ENCODE measurements at places on chromosomes 16 and 17. TPM values are rescaled to one million over a fixed set of nuclear protein-coding genes. Genes with fewer than 3 reads are reported as not detected.

DNA sequence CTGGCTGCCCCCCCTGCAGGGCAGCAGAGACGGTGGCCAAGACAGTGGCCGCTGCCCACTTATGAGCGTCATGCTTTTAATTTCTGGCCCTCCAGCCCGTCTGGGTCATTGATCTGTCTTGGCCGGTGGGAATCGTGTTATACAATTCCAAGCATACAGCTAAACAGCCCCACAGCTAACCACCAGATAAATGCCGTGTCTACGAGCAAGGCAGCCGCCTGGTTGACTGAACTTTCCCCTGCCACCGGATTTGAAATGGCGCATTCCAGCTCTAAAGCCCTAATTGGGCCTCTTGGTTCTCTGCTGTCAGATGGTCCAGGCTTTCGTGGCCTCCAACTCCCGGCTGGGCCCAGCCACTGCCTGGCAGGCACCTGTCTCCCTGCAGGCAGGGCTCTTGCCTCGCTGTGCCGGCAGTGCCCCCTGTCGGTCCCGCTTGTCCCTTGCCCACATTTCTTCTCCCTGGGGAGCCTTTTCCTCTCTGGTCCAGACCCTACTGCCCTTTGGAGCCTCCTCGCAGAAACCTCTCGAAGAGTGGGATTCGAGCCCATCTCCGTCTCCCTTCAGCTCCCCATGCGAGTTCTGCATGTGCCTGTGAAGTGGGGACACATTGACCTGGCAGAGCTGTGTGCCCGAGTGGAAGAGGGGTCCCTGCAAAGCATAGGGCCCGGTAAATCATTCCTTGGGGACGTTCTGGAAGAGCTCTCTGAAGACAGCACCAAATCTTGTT lies 1.8 kb upstream of the RBFOX3 start:
- DNase-seq, result no peak

DNA sequence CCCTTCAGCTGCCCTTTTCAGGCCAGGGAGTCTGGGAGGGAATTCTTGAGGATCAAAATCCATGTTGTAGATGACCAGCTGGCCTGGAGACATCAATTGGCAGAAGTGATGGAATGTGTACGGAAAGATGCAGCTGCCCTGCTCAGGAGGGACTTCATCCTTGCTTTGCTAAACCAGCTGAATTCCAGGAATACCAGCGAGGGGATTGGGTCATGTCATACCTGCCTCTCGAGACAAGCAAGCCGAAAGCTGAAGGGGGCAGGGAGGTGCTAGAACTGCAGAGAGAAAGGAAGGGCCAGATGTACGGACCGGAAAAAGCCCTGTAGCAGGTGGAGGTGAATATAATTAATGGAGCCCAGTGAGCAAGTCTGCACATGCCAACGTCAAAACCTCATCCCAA lies 25.6 kb upstream of the NTN1 start:
- no peak for DNase-seq

GRCh38 chr16:9665851-9666271 lies 516.4 kb downstream of the GRIN2A start:
- DNase-seq, result no peak

Gene KRTAP3-1
- total RNA-seq, result not detected

GRCh38 chr16:73068541-73069401 lies 20.8 kb upstream of the ZFHX3 start:
- DNase-seq, result no peak

GRCh38 chr17:57329380-57330214 lies 73.3 kb downstream of the MSI2 start:
- no peak for DNase-seq

DNA sequence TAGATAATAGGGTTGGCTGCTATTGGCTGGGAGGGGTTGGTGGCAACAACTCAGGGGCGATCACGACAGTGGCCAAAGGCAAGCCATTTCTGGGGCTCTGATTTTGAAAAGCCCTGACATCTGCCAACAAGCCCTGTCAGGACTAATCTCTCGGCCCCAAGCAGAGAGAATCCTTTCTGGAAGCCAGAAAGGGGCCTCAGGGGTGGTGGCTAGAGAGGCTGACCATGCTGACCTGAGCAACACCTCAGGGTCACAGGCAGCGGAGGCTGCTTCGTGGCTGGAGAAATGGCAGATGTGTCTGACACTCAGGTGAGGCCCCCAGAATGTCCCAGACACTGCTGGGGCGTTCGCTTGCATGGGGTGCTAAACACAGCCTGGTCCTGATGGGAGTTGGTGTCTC lies 35.0 kb upstream of the ZFP90 start:
- no peak for DNase-seq

Data from activated B cell treated with CpG ODN at 0.5 μM for 24 hours (primary cell).